Central memory CD8-positive, alpha-beta T cell (primary cell): ENCODE measurements at places on chromosomes 6 and 20.

DNA sequence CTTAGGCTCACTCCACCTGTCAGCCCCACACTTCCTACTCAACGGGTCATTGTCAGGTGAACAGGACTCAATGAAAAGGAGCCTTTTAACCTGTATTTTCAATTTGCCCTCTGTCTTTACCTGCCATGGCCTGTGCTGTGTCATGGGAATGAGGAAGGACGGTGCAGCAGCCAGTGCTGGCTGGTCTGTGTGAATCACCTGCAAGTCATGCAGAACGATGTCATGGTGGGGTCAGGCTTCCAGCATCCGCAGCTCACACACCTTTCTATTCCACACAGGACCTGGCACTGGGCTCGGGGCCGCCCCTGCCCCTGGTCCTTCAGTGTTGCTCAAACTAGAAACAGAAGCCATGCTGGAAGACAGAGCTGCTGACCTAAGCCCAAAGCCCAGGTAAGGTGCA is 188.7 kb upstream of the GMDS start:
- no peak for DNase-seq
- H3K4me3 ChIP-seq: no peak overlapping the region
- no peaks in the 10 kb centered on the region for H3K36me3 ChIP-seq
- H3K4me1 ChIP-seq: no peaks in the 10 kb centered on the region

GRCh38 chr6:108291091-108291490 is 3.8 kb upstream of the AFG1L start:
- H3K36me3 ChIP-seq: peaks cover 7% of the 10 kb centered on the region
- H3K4me1 ChIP-seq: peaks cover 12% of the 10 kb centered on the region
- no peaks in the 10 kb centered on the region for H3K27me3 ChIP-seq
- H3K4me3 ChIP-seq: no peak overlapping the region
- DNase-seq: no peak

DNA sequence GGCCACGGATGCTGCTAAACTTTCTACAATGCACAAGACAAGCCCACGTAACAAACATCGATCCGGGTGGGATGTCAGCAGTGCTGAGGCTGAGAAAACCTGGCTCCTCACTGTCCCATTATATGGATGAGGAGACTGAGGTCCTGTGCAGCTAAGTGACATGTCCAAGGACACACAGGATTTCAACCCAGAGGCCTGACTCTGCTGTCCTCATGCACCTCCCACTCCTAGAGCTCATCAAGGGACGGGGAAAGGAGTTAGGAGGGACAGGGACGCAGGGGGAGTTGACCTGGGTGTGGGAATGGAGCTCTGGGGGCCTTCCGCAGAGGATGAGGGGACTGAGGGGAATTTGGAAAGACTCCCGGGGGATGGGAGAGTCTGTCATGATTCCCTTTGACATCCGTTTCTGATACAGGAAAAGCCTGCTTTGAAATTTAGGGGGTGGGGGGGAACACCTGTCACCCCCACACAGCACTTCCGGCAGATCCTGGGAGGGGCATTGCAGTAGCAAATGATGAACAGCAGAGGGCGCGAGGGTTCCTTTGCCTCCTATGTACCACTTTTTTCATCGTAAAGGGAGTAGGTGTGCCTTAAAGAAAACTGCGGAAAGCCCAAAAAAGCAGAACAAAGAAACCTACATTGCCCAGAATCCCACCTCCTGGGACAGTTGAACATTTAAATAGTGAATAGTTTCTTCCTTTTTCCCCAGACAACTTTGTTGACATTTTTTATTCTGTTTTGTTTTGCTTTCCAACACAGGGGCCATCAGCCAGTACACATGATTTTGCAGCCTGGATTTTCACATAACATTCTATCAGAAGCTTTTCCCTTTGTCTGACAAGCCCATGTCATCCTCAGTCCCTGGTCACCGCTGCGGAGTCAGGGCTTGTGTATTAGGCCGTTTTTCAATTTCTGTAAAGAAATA is 48.6 kb downstream of the SLC2A10 start:
- peaks cover 5% of the 10 kb centered on the region for H3K4me1 ChIP-seq
- H3K27ac ChIP-seq: no peak overlapping the region
- peaks cover 34% of the 10 kb centered on the region for H3K27me3 ChIP-seq

DNA sequence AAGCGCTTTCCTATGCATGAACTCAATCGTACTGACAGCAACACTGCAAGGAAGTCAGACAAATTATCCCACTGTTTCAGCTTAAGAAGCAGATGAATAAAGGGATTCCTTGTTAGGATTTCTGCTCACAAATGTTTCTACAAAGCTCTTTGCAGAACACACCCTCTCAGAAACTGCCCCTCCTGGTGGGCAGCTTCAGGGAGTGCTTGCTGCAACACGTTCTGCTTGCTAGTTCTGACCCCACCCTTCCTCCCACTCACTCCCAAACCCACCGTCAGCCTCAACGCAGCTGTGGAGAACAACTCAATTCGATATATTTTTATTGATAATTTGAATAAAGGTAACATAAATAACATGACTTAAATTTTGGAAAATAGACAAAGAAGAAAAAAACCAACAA is 250.8 kb upstream of the PRDM1 start:
- H3K36me3 ChIP-seq: no peaks in the 10 kb centered on the region
- no peak overlapping the region for H3K4me3 ChIP-seq
- no peak overlapping the region for H3K27ac ChIP-seq
- no peaks in the 10 kb centered on the region for H3K4me1 ChIP-seq

DNA sequence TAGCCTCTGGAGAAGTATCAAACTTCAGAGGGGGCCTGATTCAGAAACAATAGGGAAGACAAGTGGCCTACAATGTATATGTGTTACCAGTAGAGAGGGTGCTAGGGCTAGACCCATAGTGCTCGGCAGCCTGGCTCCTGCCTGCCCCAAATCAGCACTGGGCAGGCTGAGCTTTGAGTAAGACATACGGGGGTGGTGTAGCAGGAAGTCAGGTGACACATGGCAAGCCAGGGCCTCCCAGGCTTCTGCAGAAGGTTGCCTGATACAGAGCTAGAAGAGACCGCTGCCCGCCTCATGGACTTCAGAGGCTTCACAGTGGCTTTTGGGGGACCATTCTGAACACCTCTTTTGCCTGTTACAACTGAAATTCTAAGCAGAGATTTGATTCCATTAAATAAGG is 43.4 kb downstream of the RALY start:
- H3K4me1 ChIP-seq: peaks cover 86% of the 10 kb centered on the region
- H3K27ac ChIP-seq: peak overlapping the region; percentile 77
- peaks cover 24% of the 10 kb centered on the region for H3K36me3 ChIP-seq
- no peaks in the 10 kb centered on the region for H3K27me3 ChIP-seq
- no peak for DNase-seq
